ENCODE measurements at places on chromosomes 4 and X.
A peak's percentile ranks its signal among the peaks of the same experiment; 100 is the strongest.

GRCh38 chrX:149707147-149707901 lies 4.5 kb upstream of the MAGEA11 start:
- no peak for DNase-seq

DNA sequence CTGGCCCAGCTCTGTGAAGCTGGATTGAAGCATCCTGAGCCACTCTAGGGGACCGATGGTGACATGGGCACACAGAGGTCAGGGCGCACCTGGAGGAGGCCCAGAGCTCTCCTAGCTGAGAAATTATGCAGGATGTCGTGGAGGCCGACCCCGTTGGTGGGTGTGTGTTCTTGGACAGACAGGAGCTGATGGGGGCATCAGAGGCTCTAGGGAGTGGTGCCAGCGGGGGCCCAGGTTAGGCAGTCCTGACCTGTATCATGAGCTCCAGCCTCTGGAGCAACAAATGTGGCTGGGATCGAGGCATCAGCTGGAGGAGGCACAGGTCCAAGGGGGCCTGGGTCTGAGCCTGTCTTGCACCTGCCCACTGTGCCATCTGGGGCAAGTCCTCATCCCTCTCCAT lies 124.6 kb upstream of the PSAPL1 start:
- no peak for DNase-seq

DNA sequence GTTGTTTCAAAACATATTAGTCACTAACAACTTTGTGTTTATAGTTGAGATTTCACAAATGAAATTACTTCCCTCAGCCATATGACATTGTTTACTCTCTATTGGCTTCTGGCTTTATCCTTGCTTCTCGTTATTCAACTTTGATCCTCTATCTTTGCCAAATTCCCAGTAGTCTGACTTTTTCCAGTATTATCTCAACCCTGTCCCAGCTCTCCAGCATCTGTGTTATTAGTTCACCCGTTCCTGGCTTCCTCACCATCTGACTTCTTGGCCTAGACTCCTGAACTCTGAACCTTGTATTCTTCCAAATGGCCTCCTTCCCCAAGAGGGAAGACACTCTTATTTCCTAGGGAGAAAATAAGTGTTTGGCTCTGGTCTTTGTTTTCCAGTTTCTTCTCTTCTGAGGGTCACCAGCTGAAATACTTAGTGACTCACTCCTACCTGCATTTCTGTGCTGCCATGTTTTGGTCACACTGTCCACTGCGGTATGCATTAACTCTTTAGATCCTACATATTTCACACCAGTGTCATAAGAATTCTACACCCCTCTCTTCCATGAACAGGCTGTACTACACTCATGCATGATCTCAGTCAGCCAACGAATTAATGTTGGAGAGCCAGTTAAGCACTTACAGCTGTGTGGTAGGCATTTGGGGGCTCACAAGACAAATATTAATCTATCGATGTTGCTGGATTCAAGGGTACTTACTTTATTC lies 17.0 kb upstream of the ARHGAP24 start:
- no peak for DNase-seq

DNA sequence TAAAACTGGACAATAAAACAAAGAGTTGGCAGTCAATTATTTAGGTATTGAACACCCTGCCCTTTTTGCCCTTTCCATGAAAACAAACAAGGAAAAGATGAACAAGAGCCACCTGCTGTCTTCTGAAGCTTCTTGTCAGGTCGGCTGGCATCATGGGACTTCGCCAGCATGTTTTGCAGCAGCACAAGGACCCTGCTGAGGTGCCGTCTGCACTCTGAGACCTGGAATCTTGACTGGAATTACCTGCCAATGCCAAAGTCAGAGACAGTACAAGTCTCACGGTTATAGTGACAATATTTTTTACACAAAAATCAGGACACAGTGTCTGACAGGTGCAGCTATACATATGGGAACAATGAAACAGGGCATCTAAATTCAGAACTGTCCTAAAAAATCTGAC lies 284.5 kb downstream of the GASK1B start:
- no peak for DNase-seq

DNA sequence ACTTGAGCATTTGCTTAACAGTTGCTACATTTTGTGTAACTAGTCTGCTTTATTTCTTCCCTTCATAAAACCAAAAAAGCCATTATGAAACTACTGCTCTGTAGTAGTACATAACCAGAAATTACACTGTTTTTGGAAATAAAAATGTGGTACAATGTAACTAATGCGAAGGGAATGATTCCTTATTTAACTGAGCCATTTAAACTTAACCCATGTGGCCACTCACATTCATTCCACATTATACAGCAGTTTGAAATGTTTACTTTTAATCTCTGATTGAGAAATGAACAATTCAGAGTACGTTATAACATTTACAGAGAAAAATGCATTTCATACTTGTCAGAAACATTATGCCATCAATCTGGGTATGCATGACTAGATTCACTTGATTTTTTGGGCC lies 94.2 kb downstream of the NYX start:
- no peak for DNase-seq

DNA sequence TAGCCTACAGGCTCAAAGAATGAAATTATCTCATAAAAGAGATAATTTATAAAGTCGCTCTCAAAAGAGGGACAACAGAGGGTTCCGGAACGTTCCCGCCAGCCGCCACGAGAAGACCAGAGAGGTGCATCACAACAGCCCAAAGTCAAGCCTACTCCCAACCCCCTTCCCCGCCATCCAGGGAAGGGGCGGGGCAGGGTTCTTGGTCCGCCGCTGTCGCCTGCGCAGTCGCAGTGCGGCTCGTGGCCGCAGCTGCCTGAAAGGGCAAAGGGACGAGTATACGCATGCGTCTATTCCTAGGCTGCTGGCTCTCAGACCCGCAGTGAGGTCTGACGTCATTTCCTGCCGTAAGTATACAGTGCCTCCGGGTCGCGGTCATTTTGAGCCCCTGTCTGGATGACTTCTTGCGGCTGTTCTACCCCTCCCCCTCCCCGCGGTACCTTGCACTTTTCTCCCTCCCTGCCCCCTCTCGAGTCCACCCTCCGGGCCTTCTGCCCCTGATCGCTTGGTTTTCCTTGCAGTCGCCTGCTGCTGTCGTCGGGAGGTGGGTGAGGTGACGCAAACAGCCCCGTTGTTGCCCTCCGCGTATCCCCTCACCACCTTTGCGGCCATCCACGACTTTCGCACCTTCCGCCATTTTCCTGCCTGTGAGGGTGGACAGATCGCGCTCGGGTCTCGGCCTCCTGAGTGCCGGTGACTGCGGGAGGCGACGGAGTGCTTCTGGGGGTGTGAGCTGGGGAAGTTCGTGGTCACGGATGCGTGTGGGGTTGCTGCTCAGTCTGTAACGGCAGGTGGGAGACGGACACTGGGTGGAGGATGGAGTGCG lies at the start of gene OCIAD1:
Gene OCIAD1, plus strand, starts transcription at position 383 of the 826 bp plus-strand sequence. CDS start 1,537 bp downstream, outside the sequence.
- DNase-seq = peak; percentile 99

- peak; percentile 15 for DNase-seq
These were observed 5.1 kb upstream of the CXCL10 start for GRCh38 chr4:76028350-76028765.

- peak; percentile 1 for DNase-seq
These were observed 26.0 kb downstream of the ZNF81 start for GRCh38 chrX:47862680-47863079.

- peak; percentile 94 for DNase-seq
These were observed 183.2 kb downstream of the FBXW7 start for GRCh38 chr4:152352622-152353116.

DNA sequence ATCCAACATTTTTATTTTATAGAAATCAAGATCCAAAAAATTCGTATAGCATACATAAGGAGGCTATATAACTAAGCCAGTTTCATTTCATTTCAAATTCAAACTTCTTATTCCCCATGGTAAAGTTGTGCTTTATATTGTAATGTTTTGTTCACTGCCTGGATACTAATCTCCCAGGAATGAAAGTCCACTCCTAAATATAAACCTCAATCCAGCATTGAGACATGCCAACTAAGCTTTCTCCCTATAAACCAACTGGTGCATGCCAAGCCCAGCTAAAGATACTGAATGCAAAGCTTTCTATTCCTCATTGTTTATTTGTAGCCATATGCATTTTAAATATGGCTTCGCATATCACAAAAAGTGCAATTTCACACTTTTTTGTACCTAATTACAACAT lies 63.8 kb upstream of the INPP4B start:
- no peak for DNase-seq

GRCh38 chr4:42720533-42720932 lies 63.6 kb upstream of the ATP8A1 start:
- no peak for DNase-seq

DNA sequence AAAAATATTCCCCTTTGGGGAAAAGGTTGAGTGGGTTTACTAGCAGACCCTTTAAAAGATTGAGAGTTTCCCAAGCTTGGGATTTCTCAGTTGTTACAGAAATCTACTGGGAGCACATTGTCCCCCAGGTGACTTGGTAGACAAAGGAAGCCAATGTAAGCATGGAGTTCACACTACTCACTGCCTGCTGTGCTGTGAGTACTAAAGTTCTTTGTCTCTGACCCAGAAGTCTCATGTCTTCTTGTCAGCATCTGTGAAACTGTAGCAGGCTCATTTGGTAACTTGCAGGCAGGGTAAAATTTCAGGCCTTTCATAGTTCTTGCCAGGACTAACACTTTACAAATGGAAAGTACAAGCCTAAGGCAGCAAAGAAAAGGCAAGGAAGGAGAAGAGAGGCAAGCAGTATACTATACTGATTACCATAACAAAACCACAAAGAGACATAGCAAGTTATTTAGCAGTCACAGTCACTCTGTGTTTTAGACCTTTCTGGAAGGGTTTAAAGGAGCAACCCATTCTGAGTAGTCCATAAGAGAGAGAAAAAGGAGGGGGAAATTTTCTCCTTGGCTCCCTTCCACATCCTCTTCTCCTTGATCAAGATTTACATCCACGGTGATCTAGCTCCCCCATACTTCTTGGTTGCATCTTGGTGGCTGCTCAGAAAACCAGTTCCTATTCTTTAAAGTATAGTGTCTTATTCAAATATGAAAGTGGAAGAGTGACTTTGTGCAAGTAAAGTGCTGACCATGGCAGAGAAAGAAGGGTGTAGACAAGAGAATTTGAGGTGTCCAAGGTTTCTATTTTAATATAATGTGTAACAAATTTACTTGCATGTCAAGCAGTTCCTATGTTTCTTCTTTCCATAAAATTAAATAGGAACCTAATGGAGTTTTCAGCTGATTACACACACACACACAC lies 160.0 kb upstream of the PDE5A start:
- DNase-seq = no peak

DNA sequence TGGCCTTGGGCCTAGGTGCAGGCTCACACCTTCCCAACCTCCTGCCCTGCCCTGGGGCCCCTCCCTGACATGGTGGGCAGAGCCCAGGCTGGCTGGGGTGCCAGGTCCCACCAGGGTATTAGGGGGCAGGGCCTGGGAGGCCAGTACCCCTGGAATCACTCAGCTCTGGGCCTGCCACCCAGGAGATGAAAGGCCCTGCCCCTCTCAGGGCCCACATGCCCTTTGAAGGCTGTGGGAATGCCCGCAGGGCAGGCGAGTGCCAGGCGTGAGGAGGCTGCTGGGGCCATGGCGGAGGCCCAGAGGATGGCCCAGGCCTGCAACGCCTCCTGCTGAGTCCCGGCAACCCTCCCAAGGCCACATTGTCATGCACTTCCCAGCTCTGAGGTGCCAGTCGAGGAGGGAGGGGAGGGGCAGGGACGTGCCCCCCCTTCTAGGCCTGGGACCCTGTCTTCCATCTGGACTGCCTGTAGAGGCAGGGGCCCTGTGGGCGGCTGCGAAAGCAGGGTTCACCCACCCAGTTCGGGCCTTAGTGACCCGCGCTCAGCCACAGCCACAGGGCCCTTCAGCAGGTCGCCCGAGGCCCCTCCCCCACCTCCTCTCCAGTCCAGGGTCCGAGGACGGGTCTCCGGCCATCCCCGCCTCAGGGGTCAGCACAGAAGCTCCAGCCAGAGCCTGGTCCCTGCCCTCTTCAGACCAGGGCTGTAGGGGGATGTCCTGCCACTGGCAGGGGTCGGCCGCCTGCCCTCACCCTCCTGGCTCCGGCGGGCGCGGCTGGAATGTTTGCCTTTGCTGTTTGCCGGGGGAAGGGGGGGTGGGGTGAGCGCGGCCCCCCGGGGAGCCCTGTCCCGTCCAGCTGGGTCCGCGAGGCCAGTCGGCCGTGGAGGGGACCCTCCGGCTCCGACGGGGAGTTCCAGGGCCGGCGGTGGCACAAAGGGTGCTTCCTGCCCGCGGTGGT lies 26.7 kb upstream of the FGFR3 start:
- DNase-seq = no peak
